ENCODE measurements at places on chromosomes 16 and 17. TPM values are rescaled to one million over a fixed set of nuclear protein-coding genes. Genes with fewer than 3 reads are reported as not detected.

Gene C1QTNF8
- total RNA-seq, result 0.63 TPM

Gene CBFA2T3
- total RNA-seq, result 3.8 TPM

Gene OR2C1
- 0.94 TPM for total RNA-seq

Gene ABCC12
- 1.3 TPM for total RNA-seq

Gene TBC1D3G
- not detected for total RNA-seq

Gene CSH1
- total RNA-seq, result not detected

Gene ABCA6
- 11.3 TPM for total RNA-seq

Gene PPP1R1B
- 16.3 TPM for total RNA-seq

Gene NME3
- total RNA-seq, result 26.9 TPM

Gene SPIRE2
- 33.5 TPM for total RNA-seq

Gene RNF43
- total RNA-seq, result 0.31 TPM

Gene CCL15
- total RNA-seq, result not detected

Gene VMO1
- total RNA-seq, result not detected

Gene TMEM238L
- total RNA-seq, result not detected

Gene ACSM2A
- not detected for total RNA-seq

Gene KRTAP9-8
- total RNA-seq, result not detected

Gene INO80E
- total RNA-seq, result 22.8 TPM

All from parietal lobe (tissue), 2 donors.